Retina (tissue), 1 donor: ENCODE measurements at places on chromosomes 5 and 9.

DNA sequence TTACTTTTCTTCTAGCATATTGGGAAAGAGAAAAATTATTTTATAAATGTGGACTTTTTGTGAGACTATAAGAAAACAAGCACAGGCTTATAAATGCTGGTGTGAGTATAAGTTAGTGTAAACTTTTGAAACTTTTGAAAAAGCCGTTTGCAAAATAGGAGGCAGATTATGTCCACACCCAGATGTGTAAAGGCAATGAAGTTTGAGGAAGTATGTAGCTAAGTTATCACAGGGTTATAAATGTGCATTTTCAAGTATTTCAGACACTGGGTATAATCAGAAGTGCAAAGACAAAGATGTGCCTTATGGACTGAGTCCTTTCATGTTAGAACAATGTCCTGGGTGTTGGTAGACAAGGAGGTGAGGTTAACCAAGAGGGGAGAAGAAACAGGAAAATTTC is 85.5 kb downstream of the ANXA1 start:
- no peak for DNase-seq

DNA sequence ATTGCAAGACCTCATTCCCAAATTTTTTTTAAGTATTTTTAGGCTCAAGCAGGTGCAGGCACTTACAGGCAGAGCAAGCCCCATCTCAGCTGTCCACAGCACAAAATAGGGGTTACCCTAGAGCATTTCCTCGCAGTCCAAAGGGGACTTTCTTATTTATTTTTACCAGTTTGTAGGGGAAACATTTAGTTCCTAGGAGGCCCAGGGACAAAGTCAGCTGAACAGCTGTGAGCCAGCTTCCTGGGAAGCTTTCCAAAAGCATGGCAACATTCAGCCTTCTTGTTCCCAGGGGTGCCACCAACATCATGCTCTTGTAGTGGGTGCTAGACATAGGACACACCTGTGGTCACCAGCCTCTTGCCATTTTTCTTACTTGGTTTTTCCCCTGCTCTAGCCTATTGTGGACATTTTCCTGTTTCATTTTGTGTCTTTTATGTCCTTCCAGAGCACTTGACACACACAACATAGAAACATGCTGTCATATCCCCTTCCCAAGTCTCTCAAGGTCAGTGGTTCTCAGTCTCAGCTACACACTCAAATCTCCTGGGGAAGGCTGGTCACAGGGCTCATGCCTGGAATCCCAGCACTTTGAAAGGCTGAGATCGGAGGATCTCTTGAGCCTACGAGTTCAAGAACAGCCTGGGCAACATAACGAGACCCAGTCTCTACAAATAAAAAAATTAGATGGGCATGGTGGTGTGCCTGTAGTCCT is 38.2 kb downstream of the HAVCR1 start:
- DNase-seq: no peak

- no peak for DNase-seq
Measured at GRCh38 chr9:12748016-12748415, 26.8 kb upstream of the LURAP1L start.

- DNase-seq: no peak
Measured at GRCh38 chr5:36570301-36571095, 35.9 kb upstream of the SLC1A3 start.

DNA sequence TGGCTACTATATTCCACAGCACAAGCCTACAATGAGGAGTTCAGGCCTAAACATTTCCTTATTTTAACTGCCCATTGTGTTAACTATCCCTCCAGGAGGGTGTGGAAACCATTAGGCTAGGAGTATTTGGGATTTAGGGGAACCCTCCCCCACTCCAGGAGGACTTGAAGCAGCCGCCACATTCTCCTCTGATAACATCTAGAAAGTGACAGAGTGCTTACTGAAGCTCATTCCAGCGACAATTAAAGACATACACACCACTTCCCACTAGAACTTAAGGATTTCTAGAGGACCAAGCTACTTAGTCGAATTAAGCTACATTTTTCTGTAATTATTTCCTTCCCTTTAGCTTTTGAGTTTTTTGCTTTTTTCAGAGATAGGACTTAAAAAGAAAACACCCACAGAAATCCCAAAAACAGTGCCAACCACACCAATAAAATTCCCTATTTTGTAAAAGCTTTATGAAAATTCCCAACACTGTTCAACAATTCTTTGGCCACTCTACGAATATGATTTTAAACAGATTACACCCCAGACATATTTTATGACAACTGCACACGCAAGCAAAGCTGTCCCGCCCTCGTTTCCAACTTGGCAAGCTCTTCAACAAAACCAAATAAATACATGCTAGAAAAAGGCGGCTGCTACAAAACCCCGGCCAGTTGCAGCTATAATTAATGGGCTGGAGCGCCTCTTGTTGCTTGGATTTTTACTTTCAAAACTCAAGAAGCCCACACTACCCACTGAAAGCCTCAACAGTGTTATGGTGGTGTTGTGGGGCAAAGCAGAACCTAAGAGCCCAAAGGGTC is 4.5 kb downstream of the ROR2 start:
- DNase-seq: no peak

DNA sequence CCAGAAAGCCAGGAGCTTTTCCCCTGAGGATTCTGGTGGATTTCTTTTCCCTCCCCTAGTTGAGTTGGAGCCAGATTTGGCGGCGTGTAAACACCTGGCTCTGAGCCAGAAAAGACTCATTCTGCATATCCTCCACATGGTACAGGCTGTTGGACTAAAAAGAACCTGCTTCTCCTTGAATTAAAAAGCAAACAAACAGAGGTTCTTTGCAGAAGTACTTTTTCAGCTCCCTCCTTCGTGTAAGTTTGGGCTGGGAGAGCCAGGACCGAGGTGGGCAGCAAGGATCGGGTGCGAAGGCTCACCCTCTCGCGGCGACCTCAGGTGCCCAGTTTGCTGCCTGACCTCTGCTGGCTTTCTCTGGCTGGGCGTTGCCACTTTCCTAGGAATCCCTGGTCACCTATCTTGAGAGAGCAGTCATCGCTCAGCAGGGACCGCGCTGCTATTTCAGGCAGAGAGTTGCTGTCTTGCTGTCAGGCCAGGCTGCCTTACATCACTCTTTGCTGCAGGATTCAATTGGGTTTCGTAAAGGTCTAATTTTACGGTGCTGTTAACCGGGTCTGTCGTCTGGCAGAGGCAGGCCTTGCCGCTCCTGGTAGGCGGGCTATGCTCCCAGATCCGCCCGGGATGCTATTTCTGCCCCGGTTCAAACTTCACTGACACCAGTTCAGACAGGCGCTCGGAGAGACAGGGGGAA is 3.2 kb downstream of the PAPPA start:
- peak; percentile 75 for DNase-seq

- no peak for DNase-seq
Measured at GRCh38 chr5:115600766-115601165, 1.5 kb downstream of the TICAM2 start.

GRCh38 chr5:87051502-87052113 is 216.1 kb upstream of the RASA1 start:
- no peak for DNase-seq

DNA sequence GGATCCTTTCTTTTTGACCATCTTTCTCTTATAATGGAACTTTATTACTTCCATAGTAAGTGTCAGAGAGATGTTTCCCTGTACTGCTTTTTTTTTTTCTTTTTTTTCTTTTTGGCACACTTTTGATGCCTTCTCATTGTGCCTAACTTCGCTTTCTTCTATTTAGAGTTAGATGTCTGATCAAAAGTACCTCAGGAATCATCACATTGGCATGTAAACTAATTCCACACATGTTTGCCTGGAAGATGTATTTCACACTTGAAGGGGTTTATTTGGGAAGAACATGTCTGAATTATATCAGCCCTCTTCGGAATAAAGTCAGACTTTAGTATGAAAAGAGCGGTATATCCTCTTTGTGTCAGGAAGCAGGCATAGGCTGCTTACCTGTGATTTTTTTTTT is 35.1 kb downstream of the SMARCA2 start:
- DNase-seq: no peak

DNA sequence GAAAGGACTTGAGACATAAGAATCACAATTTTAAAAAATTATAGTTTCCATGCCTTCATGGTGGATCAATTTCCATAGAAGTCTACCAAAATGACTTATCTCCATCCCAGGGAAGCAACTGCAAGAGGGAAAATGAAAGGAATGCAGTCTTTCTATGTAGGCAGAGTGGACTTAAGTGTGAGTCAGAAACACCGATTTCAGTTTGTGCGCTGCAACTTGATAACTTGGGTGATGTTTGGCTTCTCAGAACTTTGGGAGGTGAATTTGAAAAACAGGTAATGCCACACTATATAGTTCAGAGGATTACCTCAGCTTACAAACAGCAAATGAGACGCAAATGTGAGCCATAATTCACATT is 708 bp upstream of the CSNK1G3 start:
- peak; percentile 15 for DNase-seq

- DNase-seq: no peak
Measured at GRCh38 chr5:172909931-172910502, 49.2 kb upstream of the RPL26L1 start.

- no peak for DNase-seq
Measured at GRCh38 chr5:153827397-153827796, 211.3 kb downstream of the FAM114A2 start.

DNA sequence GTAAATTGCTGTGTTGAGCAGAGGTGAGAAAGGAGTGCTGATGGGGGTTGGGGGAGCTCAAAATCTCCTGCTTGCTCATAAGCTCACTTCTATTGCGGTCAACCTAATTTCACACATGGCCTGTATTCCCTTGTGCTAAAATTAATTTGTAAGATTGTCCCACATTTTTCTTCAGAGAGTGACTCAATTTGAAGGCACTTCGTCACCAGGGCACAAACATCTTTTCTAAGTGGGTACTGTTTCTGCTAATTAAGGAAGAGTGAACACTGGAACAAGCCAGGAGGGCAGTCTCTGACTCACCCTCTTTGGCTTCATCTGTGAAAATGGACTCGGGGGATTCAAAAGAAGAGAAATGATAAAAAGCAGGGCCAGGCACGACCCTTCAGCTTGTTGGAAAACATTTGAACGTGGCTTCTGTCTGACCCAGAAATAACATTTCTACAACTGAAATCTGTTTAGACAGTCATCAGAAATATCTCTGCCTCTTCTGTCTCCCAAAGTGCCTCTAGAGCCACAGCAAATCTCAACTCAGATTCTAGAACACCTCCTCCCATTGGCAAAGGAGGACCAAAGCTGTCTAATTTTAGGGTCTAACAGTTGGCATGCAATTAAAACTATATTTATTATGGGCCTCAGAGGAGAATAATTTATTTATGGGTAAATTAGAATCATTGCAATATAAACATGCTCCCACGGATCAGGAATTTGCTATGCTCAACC is 49.8 kb downstream of the FEM1C start:
- peak; percentile 25 for DNase-seq

DNA sequence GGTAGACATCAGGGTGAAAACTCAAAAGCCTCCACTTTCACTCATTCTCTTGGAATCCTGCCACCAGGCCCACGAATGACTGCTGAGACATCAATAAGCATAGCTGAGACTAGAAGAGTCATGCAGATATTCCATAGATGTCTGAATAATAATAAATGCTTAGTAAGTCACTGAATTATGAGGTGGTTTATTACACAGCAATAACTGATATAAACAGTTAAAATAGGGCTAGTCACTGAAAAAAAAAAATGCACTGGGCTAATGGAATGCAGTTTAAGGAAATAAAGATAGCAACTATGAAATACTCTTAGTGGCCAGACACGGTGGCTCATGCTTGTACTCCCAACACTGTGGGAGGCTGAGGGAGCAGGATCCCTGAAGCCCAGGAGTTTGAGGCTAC is 262.8 kb upstream of the CDH6 start:
- no peak for DNase-seq

GRCh38 chr9:116000748-116001329 is 152.8 kb upstream of the PAPPA start:
- peak; percentile 12 for DNase-seq

- peak; percentile 62 for DNase-seq
Measured at GRCh38 chr9:95055851-95056551, 261.5 kb downstream of the FANCC start.

DNA sequence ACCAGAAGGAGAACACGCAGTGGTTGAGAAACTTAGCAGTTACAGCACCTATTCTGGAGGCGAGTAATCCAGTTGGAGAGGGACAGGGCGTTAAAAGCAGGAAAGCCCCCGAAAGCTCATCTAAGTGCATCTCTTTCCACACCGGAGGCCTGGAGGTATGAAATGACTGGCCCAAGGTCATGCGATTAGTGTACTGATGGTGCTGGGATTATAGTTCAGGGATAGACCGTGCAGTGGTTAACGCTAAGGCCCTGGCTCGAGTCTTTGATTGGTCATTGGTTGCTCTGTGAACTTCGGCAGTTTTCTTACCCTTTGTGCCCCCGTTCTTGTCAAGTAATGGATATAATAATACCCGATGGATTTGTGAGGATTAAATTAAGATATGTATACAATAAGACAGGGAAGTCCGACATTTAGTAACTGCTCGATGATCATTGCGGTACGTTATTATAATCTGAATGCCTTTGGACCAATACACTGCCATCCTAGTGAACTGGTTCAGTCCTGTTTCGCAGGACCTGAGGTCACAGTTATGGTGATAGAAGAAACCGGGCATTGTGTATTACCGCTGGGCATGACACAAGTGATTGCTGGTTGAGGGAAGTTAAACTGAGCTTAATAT is 960 bp downstream of the CANX start:
- no peak for DNase-seq

DNA sequence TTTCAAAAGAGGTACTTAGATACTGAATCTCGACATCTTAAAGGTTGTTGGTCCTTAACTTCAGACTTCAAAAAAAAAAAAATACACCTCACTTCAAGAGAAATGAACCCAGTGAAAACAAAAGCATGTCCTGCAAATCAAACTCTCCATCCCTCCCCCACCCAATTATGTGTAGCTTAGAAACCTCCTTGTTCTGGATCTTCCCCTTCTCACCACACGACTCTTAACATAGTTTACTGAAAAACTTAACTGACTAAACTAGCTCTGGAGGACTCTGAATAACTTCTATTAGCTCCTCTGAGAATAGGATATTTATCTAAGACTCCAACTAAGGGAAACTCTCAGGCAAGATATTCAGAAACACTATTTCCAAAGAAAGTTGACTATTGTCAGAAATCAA is 48.7 kb upstream of the HK3 start:
- DNase-seq: no peak

- no peak for DNase-seq
Measured at GRCh38 chr5:1750469-1750868, 49.2 kb downstream of the MRPL36 start.

DNA sequence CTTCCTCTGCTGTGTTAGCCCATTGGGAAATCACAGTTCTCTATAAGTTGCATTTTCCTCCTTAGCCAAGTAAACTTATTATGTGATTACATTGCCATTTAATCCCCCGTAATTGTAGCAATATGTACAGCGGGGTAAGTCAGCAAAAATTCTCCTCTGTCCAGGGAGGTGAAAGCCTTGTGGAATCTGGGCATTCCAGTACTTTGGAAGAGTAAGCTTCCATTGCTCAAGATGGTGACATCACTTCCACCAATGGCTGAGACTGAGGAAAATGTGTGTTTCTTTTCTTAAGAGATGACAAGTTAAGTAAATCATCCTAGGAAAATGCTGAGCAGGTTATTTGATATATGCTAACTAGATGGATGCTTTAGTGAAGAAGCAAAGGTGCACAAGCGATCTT is 436.7 kb downstream of the CETN3 start:
- no peak for DNase-seq
